ENCODE measurements at places on chromosomes 12 and 14. TPM values are rescaled to one million over a fixed set of nuclear protein-coding genes. Genes with fewer than 3 reads are reported as not detected.

The A2ML1 gene
- total RNA-seq = not detected

The TRIM9 gene
- 4.7 TPM for total RNA-seq

DNA sequence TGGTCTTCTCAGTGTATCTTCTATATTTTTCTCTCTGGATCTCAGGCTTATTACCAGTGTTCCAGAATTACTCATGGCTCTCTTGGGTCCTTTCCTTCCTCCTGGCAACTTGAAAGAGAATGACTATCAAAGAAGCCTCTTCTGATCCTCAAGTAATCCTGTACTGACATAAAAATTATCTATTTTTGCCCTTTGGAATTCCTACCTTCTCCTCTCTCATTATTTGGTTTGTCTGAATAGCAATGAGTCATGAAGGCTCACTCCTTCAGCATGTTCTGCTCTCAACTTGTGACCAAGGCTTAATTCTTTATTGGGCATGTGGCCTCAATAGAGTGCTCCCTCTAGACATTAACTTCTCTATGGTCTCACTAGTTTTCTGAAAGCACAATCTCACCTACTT lies 553.6 kb upstream of the ATP2B1 start:
- DNase-seq = no peak

DNA sequence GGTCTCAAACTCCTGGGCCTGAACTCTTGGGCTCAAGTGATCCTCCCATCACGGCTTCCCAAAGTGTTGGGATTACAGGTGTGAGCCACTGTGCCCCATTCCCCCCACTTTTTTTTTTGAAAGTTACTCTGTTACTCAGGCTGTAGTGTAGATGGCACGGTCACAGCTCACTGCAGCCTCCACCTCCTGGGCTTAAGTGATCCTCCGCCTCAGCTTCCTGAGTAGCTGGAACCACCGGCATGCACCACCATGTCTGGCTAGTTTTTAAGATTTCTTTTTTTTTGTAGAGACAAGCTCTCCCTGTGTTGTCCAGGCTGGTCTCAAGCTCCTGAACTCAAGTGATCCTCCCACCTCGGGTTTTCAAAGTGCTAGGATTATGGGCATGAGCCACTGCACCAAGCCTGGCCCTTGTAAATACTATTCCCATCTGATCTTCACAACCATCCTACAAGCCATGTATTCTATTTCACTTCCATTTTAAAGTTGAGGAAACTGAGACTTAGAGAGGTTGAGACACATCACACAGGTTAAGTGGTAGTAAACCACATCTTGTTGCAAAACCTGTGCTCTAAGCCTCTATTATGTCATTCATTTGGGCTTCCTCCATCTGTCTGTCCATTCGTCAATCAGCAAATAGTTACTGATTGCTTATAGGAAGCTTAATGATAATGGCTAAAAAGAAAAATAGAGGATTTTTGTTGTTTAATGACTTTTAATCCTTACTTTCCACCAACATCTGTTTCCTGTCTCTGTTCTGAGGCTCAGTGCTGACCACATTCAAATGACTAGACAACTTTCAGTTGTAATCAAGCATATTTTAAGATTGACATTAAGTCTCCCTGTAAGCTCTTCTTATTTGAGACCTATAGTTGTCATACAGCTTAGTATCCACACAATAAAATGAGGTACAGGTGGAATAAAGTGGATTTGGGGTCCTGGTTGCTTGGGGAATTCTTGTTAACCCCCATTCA lies 9.2 kb downstream of the ASCL4 start:
- DNase-seq = no peak

GRCh38 chr12:22600181-22600580 lies 24.8 kb upstream of the ETNK1 start:
- no peak for DNase-seq

DNA sequence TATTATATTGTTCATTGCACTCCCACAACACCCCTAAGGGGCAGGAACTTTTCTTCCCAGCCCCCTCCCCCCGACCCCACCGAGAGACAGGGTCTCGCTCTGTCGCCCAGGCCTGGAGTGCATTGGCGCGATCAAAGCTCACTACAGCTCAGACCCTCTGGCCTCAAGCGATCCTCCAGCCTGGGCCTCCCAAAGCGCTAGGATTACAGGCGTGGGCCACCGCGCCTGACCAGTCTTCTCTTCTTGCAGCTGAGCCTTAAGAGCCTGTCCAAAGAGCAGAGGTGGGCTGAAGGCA lies 310 bp upstream of the UNG start:
- DNase-seq = no peak

GRCh38 chr14:74551431-74552371 lies 58.1 kb downstream of the ISCA2 start:
- DNase-seq = no peak

GRCh38 chr12:18683327-18684013 lies 54.3 kb downstream of the PLCZ1 start:
- DNase-seq = no peak

- no peak for DNase-seq
These were observed 39.0 kb upstream of the ITPR2 start for GRCh38 chr12:26871985-26872384.

GRCh38 chr12:16955083-16955657 lies 349.2 kb upstream of the LMO3 start:
- no peak for DNase-seq

DNA sequence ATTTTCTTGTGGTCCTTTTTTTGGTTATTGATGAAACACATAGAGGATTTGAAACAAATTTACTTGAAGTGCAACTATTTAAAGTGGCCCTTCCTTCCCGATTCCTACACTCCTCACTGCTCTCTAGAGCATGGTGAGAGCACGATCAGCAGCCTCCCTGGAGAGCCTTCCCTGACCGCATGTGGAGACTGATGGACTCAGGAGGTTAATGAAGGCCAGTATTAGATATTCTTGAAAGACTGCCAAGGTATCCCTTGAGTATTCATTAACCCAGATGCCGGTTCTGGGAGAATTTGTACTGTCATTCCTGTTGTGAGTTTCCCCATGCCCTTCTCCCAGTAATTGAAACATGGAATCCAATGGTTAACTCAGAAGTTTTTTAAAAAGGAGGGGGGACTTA lies 102.8 kb upstream of the FGD4 start:
- no peak for DNase-seq

DNA sequence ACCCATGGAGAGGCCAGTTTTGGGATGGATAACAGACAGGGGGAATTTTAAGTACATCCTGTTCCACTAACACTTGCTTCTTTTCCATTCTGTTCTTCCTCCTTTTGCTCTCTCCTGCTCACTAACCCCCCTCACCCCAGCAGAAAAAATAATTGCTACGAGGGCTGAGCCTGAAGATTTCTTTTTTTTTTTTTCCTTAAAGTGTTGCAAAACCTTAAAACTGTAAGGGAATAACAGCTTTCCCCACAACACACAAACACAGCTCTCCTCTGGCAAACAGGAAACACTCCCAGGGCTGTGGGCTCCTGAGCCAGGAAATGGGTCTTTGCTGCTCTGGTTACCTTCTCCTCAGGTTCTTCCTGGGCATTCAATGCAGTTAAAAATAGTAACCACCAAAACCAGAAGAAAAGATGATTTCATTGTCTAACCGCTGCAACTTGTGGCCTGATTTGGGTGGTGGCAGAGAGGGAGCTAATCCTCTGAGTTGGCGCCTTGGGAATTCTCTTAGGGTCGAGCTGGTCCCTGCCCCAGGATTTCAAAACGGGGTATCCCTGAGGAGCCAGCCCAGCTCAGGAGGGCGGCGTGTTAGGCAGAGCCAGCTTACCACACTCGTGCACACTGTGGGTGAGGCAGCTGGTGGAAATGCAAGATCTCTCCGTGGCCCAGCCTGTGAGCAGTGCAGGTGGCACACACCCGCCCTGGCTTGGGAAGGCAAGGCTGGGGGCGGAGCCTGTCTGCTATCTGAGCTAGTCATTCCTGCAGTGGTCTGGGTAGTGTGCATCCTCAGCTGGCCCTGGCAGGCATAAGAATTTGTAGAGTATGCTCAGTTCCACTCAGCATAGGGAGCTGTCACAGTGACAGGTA lies 17.1 kb upstream of the EMP1 start:
- no peak for DNase-seq

DNA sequence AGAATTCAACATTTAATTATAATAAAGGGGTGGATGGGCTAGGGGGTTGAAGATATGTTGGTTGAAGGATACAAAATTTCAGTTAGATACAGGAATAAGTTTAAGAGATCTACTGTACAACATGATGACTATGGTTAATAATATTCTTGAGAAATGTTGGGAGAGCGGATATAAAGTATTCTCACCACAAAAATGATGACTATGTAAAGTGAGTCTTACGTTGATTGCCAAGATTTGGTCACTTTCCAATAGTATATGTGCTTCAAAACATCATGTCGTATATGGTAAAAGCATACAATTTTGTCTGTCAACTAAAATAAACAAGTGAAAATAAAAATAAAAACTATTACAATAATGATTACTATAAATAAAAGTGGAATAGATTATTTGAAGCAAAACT lies 802.0 kb downstream of the C12orf50 start:
- no peak for DNase-seq

DNA sequence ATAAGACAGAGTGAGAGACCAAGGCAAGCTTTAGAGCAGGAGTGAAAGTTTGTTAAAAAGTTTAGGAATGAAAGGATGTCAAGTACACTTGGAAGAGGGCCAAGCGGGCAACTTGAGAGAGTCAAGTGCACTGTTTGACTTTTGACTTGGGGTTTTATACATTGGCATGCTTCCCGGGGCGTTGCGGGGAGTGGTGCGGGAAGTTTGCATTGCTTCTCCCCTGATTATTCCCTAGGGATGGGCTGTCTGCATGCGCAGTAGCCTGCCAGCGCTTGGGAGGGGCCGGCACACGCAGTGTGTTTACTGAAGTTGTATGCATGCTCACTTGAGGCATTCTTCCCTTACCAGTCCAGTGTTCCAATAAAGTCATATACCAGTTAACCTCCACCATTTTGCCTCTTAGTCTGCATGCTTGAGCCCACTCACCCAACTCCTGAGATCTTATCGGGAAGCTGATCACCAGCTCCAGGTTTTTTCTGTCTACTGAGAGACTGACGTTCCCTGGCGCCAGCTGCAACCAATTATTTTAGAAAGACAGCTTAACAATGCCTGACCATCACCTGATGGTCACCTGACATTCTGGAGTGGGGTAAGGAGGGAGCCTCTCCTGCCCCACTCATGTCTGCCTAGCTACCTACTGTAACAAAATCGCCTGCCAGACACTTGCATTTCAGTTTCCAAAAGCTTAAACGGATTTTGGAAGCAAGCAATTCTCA lies 53.2 kb downstream of the DACT1 start:
- no peak for DNase-seq

- no peak for DNase-seq
These were observed 8.5 kb upstream of the SCARB1 start for GRCh38 chr12:124872068-124872719.

- DNase-seq = no peak
These were observed 549.2 kb downstream of the GALC start for GRCh38 chr14:87443787-87444186.

DNA sequence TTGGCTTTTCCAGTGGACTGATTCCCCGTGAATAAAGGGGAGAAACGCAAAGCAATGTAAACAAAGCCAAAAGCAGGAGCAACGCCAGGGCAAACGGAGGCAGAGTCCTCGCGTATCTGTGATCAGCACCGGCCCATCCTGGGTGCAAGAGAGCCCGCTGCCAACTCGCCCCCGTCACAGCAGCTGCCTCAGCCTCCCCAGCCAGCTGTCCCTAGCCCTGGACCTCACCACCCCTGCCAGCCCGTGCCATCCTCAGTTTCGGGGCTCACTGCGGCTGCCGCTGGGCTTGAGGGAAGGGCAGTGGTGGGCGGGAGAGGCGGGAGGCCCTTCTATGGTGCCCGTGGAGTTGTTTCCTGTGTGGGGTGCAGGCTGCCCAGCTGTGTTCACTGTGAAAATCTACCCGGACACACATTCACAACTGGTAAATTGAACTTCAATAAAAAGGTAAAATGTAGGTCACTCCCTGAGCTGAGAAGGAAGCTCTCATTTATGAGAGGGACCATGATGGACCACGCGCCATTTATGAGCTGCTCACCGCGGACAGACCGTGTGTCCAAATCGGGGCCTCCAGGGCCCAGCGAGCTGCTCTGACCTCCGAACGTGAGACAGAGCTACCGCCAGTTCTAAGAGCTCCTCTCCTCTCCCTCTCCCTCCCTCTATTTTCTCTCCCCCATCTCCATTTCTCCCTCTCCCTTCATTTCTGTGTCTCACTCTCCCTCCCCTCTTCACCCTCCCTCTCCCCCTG lies 330.5 kb upstream of the SFSWAP start:
- DNase-seq = no peak
